Prostate gland (tissue), 2 donors: ENCODE measurements at places on chromosomes 4 and X. TPM values are rescaled to one million over a fixed set of nuclear protein-coding genes. Genes with fewer than 3 reads are reported as not detected.
A peak's percentile ranks its signal among the peaks of the same experiment; 100 is the strongest.

Gene FRAS1
- total RNA-seq = 11.0 TPM

DNA sequence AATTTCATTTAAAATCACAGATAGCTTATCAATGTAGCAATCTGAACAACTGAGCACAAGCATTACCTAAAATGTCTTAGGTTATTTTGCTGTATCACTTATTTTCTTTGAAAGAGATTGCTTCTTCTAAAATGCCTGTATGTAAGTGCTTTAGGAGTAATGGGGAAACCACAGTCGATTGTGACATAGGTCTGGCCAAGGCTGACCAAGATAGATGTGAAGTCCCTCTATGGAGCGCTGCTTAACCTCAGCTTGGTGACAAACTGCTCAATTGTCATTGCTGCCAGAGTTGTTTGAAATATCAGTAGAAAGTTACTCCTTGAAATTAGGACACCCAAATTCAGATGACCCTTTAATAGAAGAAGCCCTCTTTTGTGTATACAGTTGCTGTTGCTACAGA, 401.9 kb upstream of the NDST4 start:
- no peak overlapping the region for H3K27ac ChIP-seq
- no peak for DNase-seq
- no peaks in the 10 kb centered on the region for H3K27me3 ChIP-seq

GRCh38 chr4:56468097-56468422, 643 bp downstream of the SRP72 start:
- H3K27me3 ChIP-seq = no peaks in the 10 kb centered on the region
- H3K4me3 ChIP-seq = peak overlapping the region; percentile 95
- peaks cover 3% of the 10 kb centered on the region for H3K4me1 ChIP-seq
- DNase-seq = peak; percentile 45

Gene HMGN5
- total RNA-seq = 5.6 TPM

Gene SLC16A2
- 8.7 TPM for total RNA-seq

GRCh38 chr4:52979020-52979419, 116.9 kb downstream of the RASL11B start:
- H3K27ac ChIP-seq = no peak overlapping the region
- no peaks in the 10 kb centered on the region for H3K27me3 ChIP-seq
- no peaks in the 10 kb centered on the region for H3K4me1 ChIP-seq
- no peak for DNase-seq
- no peaks in the 10 kb centered on the region for H3K36me3 ChIP-seq

GRCh38 chrX:63708801-63709200, 76.2 kb downstream of the ARHGEF9 start:
- no peak for DNase-seq
- H3K27me3 ChIP-seq = no peaks in the 10 kb centered on the region
- no peak overlapping the region for H3K4me3 ChIP-seq
- no peaks in the 10 kb centered on the region for H3K36me3 ChIP-seq
- H3K27ac ChIP-seq = no peak overlapping the region

- H3K4me1 ChIP-seq = no peaks in the 10 kb centered on the region
- H3K36me3 ChIP-seq = no peaks in the 10 kb centered on the region
Measured at GRCh38 chr4:80448056-80448455, 112.5 kb downstream of the CFAP299 start.

- no peak overlapping the region for H3K27ac ChIP-seq
- H3K4me3 ChIP-seq = no peak overlapping the region
- H3K36me3 ChIP-seq = no peaks in the 10 kb centered on the region
- no peak for DNase-seq
Measured at GRCh38 chr4:168662297-168662984, 165.6 kb downstream of the PALLD start.

- no peak overlapping the region for H3K27ac ChIP-seq
- no peaks in the 10 kb centered on the region for H3K36me3 ChIP-seq
- H3K4me3 ChIP-seq = no peak overlapping the region
- no peaks in the 10 kb centered on the region for H3K27me3 ChIP-seq
- DNase-seq = no peak
Measured at GRCh38 chr4:138455097-138455496, 212.9 kb upstream of the SLC7A11 start.

GRCh38 chr4:53103481-53103880, 241.4 kb downstream of the RASL11B start:
- DNase-seq = no peak
- no peaks in the 10 kb centered on the region for H3K27me3 ChIP-seq
- no peaks in the 10 kb centered on the region for H3K4me1 ChIP-seq
- H3K36me3 ChIP-seq = no peaks in the 10 kb centered on the region
- no peak overlapping the region for H3K4me3 ChIP-seq
- no peak overlapping the region for H3K27ac ChIP-seq

Gene TKTL1
- not detected for total RNA-seq

DNA sequence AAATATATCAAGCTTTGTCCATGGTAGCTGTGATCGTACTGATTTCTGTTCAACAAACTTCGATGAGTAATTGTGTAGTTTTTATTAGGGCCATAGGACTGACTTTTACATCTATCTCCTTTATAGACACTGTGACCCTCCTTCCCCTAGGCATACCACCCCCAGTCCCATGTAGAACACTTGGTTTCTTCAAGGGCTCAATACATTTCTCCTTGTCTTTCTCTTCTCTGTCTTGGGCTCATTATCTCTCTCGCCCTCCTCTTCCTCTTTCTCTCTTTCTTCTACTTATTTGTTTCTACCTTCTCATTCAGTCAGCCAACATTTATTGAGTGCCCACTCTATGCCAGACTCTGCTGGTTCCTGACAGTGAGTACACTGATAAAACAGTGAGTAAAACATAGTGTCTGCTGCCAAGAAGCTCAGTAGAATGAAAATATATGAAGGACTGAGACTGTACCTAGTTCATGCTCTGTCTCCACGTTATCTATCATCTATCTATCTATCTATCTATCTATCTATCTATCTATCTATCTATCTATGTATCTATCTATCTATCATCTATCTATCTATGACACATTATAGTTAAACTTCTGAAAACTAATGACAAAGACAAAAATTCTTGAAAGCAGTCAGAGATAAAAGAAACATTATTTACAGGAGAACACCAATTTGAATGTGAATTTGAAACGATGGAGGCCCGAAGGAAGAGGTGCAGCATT, 122.8 kb downstream of the RBMX2 start:
- no peak overlapping the region for H3K27ac ChIP-seq
- H3K4me3 ChIP-seq = no peak overlapping the region
- no peak for DNase-seq
- no peaks in the 10 kb centered on the region for H3K36me3 ChIP-seq

DNA sequence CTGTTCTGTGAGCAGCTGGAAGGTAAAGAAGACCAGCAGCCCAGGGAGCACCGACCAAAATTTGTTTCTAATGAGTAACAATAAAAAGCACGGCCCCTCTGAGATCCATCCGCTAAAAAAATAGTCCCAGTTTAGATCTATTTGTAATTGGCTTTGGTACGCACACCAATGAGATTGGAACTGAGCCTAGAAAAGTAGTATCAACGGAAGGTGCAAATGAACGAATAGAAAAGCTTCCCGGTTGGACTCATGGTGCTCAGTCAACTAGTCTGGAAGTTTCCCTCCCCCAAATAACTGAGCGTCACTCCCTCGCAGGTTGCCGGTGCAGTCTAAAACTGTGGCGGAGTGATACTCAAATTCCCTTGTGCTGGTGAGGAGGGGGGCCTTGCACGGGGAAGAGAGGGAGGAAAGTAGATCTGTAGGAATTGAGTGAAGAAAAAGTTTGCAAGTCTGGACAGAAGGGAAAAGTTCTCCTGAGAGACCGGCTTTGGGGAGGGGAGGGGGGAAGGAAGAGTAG, at the start of gene COL4A5:
Gene COL4A5 (plus strand): TSS at position 413 of the 517 bp plus-strand sequence. CDS start 288 bp downstream, outside the sequence.
- no peaks in the 10 kb centered on the region for H3K27me3 ChIP-seq
- no peaks in the 10 kb centered on the region for H3K36me3 ChIP-seq
- peak; percentile 64 for DNase-seq
- peak within 1 kb of the TSS; percentile 71 for H3K27ac ChIP-seq
- H3K4me1 ChIP-seq = no peaks in the 10 kb centered on the region

GRCh38 chr4:3857269-3857926, 91.2 kb downstream of the ADRA2C start:
- no peak overlapping the region for H3K27ac ChIP-seq
- no peaks in the 10 kb centered on the region for H3K36me3 ChIP-seq
- peaks cover 2% of the 10 kb centered on the region for H3K27me3 ChIP-seq
- no peak overlapping the region for H3K4me3 ChIP-seq

Gene CXCL11
- total RNA-seq = 0.23 TPM

DNA sequence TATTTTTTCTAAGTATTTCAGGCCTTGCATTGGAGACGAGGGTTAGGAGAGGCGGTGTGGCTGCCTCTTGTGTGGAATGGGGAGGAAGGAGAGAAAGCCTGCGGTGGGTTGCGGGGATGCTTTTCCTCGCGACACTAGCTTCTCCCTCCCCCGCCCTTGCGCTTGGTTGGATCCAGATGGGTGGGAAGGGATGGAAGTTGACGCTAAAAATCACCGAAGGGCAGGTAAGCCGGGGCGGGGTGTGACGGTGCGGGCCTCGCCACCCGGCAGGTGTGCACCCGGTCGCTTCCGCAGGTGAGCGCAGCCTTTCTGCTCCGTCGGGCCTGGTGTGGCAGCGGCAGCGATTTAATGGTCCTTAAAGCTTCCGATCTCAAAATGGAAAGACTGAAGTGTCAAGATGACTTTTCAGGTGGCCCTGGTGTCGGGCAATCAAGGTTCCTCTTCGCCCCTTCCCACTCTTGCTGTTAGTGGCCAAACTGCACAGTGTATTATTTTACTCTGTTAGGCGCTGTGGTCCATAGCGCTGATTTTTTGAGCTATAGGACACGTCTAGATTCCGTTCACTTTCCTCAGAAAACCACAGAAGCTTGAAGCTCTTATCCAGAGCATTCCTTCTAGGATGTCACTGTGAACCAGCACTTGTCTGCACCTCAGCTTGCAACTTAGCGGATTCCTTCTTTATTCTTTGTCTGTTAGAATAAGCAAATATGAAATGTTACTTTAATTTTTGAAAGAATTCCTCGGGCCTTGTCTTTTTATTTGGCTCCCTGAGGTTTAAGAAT, 765 bp downstream of the ENOPH1 start:
- no peaks in the 10 kb centered on the region for H3K27me3 ChIP-seq
- DNase-seq = peak; percentile 11
- peak overlapping the region; percentile 96 for H3K4me3 ChIP-seq
- peak overlapping the region; percentile 98 for H3K27ac ChIP-seq
- H3K36me3 ChIP-seq = no peaks in the 10 kb centered on the region
- H3K4me1 ChIP-seq = peaks cover 3% of the 10 kb centered on the region

GRCh38 chr4:123783151-123783790, 386.7 kb downstream of the SPRY1 start:
- H3K4me1 ChIP-seq = no peaks in the 10 kb centered on the region
- DNase-seq = no peak
- H3K36me3 ChIP-seq = no peaks in the 10 kb centered on the region
- no peaks in the 10 kb centered on the region for H3K27me3 ChIP-seq
- H3K27ac ChIP-seq = no peak overlapping the region
